WERI-Rb-1 (cell line): ENCODE measurements at places on chromosomes 2 and 18.

DNA sequence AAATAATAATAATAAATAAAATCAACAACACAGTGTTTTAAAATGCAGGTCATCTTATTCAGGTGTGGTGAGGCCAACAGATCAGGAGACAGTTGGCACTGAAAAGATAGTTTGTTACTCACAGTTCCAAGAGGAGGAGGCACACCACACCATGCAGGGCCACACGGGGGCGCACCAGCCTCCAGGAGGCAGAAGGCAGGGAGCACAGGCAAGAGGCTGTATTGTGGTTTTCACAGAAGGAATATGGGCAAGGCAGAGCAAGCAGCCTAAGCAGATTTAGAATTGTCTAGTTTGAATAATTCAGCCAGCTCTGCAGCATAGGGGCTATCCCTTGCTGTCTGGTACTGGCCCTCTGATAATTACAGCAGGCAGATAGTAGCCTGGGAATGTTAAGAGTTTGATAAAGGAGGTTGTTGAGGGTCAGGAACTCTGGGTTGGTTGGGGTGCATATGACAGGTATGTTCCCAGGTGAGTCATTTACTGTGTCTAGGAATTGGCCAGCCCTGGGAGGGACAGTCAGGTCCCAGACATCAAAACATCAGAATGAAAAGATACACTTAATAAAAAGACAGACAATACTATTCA lies 31.3 kb downstream of the KIAA2012 start:
- DNase-seq: peak; percentile 84

DNA sequence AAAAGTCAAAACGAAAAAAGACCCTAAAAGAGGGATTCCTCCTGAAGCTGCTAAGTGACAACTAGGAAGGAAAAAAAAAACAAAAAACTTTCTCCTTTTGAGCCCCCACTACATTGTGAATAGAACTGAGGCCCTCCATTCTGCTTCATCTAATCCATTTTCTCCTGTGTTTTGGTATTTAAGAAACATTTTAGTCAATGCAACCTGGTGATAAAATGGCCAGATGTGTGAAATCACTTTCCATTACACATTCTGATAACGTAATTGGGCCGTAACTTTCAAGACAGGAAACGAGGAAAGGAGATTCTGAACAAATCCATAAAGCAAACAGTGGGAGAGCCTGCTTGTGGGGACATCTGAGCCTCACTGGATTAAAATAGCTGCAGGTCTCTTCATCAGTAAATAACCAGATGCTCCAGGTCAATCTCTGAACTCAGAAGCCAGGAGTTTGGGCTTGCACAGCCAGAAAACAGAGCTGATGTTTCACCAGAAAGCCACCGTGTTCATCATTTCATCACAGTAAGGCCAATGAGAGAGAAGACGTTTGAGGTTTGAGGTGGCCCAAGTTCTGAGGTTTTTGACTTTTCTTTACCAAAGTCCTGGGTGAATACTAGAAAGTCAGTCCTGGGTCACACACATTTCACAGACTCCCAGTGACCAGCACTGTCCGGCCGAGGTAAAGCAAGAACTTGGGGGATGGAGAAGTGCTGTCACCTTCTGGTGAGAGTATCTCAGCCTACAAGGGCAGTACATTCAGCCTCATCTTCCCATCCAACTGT lies 47.8 kb downstream of the TGFA start:
- no peak for DNase-seq

- DNase-seq: no peak
Measured at GRCh38 chr2:165952741-165953211, 800 bp downstream of the TTC21B start.

DNA sequence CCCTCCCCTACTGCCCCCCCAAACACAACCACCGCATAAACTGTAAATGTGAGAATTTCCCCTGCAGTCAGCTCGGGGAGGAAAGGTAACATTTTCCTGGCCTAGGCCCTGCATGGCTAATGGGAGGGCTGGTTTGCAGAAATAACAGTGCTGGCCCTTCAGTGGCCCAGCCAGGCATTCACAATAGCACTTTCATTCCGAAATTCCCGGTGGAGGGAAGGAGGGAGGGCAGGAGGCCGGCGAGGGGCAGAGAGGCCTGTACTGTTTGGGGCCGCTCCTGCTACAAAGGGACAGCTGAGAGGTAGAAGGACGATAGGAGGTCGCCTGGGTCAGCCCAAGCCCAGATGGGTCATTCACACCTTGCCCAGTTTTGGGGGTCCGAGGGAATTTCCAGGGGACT lies 11.3 kb downstream of the CYP26B1 start:
- DNase-seq: no peak

DNA sequence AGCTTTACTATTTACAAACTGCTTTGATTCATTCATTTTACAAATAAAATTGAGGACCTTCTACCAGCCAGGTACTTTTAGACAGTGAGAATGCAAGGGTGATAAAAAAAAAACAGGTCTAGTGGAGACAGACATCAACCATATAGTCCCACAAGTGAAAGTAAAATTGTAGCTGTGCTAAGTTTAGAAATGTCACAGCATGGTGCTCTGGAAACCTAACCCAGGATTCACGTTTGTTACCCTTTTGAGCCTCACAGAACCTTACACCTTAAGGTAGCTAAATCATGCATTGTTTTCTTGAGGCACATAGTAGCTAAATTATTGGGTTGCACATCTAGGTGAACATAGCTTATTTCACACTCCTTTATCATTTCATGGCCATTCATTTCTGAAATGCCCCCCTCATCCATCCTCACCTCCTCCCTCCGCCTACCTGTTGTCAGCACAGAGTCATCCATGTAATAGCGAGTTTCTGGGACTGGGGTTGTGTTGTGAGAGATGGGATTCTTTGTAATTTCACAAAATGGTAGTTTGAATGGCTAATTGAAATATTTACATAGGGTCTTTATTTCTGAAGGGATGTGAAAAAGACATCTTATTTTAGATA lies 7.1 kb downstream of the MTA3 start:
- DNase-seq: no peak
